Activated T-helper 17 cell treated with anti-CD3 and anti-CD28 coated beads, Interleukin-2, amount 50 U/mL, for 72 hours (primary cell): ENCODE measurements at places on chromosomes 4 and X.
A peak's percentile ranks its signal among the peaks of the same experiment; 100 is the strongest.

DNA sequence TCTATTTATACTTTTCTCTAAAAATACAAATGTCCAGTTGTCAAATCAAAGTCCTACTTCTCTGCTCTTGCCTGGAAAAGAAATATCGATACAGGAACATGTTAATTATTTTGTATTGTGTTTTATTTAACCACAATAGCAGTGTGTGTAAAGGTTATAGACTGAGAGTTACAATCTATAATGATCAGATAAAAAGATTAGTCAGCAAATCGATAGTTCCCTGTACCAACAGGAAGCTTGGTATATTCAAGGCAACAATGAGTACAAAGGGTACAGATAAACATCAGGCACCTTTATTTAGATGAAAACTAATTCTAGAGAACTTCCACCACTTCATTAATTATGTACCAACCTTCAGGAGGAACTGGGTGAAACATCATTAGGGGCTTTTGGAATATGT, 469.5 kb downstream of the GBA3 start:
- no peak for ATAC-seq
- no peaks in the 10 kb centered on the region for H3K36me3 ChIP-seq
- no peaks in the 10 kb centered on the region for H3K27me3 ChIP-seq
- no peak overlapping the region for H3K4me3 ChIP-seq
- no peaks in the 10 kb centered on the region for H3K4me1 ChIP-seq

GRCh38 chrX:155259752-155260151, 4.5 kb downstream of the RAB39B start:
- no peak for ATAC-seq
- no peaks in the 10 kb centered on the region for H3K27me3 ChIP-seq
- H3K4me1 ChIP-seq, result peaks cover 5% of the 10 kb centered on the region
- H3K27ac ChIP-seq, result no peak overlapping the region
- H3K36me3 ChIP-seq, result peaks cover 38% of the 10 kb centered on the region

DNA sequence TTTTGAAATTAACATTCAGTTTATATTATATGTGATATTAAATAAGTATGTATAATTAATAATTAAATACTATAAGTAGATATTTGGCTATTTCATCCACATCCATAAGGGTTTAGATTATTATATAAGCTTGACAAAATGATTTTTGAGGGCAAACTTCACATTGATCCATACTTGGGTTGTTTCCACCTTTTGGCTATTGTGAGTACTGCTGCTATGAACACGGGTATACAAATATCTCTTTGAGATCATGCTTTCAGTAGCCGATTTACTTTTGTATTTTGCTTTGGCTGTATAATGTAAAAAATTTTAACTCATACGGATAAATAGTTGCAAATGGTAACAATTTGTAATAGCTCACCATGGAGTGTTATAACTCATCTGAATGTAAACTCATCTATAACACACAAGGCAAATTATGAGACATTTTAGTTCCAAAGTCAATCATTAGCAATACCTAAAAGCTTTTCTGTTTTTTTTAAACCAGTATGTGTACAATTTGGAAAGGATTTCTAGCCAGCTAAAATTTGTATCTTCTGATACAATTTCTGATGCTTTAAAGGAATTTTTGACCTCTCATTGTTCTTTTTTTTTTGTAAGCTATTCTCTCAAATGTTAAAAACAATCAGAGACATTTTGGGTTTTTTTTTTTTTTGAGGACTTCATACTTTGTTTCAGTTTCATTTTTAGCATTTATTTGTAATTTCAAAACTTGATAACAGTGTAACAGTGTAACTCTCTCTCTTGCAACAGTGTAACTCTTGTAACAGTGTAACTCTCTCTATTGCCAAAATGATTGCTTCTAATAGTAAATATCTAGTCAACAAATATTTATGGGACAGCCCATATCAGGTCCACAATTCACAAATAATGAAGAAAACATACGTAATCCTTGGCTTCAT, 51.8 kb upstream of the ARX start:
- peak overlapping the region; percentile 49 for H3K4me3 ChIP-seq
- peak overlapping the region; percentile 66 for H3K27ac ChIP-seq
- no peaks in the 10 kb centered on the region for H3K36me3 ChIP-seq
- H3K4me1 ChIP-seq, result no peaks in the 10 kb centered on the region
- no peaks in the 10 kb centered on the region for H3K27me3 ChIP-seq

GRCh38 chr4:150769845-150770244, 187.9 kb downstream of the MAB21L2 start:
- peak overlapping the region; percentile 9 for H3K4me3 ChIP-seq
- ATAC-seq, result peak; percentile 63
- H3K36me3 ChIP-seq, result peaks cover 28% of the 10 kb centered on the region
- H3K27me3 ChIP-seq, result no peaks in the 10 kb centered on the region
- H3K27ac ChIP-seq, result peak overlapping the region; percentile 81

DNA sequence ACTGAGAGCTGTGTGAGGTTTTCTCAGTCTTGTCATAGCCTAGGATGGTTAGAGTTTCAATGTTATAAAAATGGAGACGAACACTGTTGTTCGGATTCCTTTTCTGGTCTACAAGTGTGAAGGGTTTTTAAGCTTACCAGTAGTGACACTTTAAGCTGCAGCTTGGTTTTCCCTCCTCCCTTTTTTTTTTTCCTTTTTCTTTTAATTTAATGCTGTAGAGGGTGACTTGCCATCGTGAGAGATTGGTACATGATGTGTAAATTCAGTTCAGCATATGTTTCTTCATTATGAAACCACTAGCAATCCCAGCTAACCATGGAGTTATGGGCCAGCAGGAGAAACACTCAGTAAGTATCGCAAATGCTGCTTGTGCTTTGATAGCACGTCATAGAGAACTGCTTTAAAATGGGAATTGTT, 165.0 kb downstream of the RAPGEF2 start:
- no peak for ATAC-seq
- H3K27ac ChIP-seq, result no peak overlapping the region
- no peaks in the 10 kb centered on the region for H3K27me3 ChIP-seq
- no peak overlapping the region for H3K4me3 ChIP-seq
- no peaks in the 10 kb centered on the region for H3K36me3 ChIP-seq

- H3K4me3 ChIP-seq, result no peak overlapping the region
- no peaks in the 10 kb centered on the region for H3K4me1 ChIP-seq
- H3K36me3 ChIP-seq, result no peaks in the 10 kb centered on the region
- no peak overlapping the region for H3K27ac ChIP-seq
- H3K27me3 ChIP-seq, result no peaks in the 10 kb centered on the region
- ATAC-seq, result no peak
These were observed 25.7 kb downstream of the GUCY1A1 start for GRCh38 chr4:155692361-155692760.

DNA sequence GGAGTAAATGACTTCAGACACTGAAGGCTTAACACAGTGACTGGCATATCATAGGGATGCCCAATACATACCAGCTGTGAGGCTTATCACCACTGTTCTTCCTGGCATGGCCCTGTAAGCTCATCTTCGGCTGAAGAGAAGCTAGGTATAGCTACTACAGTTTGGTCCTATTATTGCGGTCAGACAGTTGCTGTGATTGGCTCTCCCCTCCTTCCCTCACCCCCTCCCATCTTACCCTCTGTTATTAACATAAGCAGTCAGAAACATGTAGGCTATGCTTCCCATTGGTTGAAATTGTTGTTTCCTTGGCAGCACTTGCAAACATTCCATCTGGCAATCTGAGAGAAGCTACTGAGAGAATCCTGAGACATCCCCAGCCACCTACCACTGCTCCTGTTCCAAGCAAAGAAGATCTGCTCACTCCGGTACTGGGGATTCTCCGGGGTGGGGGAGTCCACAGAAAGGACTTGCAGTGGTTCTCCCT, at the start of gene AKAP14:
Gene AKAP14, plus strand, starts transcription at position 51 of the 484 bp plus-strand sequence. CDS start 7,331 bp downstream, outside the sequence.
- H3K4me3 ChIP-seq, result no peak within 1 kb of the TSS
- peaks cover 3% of the 10 kb centered on the region for H3K4me1 ChIP-seq
- H3K36me3 ChIP-seq, result no peaks in the 10 kb centered on the region
- no peaks in the 10 kb centered on the region for H3K27me3 ChIP-seq
- no peak within 1 kb of the TSS for H3K27ac ChIP-seq

GRCh38 chr4:25367004-25367621, 9.9 kb upstream of the ANAPC4 start:
- no peak overlapping the region for H3K4me3 ChIP-seq
- no peak for ATAC-seq
- no peaks in the 10 kb centered on the region for H3K27me3 ChIP-seq
- H3K4me1 ChIP-seq, result no peaks in the 10 kb centered on the region
- peaks cover 43% of the 10 kb centered on the region for H3K36me3 ChIP-seq
- H3K27ac ChIP-seq, result no peak overlapping the region

DNA sequence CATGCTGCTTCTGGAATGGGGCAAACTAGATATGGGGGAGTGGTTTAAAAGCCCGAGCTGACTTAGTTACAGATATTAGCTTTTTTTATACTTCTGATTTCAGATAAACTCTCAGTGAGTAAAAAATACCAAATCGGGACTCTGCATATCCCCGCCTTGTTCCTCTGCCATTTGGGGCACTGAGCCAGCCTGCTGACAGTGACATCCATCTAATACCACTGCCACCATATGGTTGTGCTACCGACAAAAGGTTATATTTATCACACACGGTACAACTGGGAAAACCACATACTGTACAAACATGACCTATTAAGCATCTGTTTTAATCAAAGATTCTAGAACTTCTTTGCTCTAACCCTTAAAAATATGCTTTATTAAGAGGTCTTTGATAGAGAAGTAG, 78.7 kb downstream of the GALNT7 start:
- H3K4me1 ChIP-seq, result peaks cover 12% of the 10 kb centered on the region
- ATAC-seq, result no peak
- no peak overlapping the region for H3K4me3 ChIP-seq
- H3K36me3 ChIP-seq, result peaks cover 5% of the 10 kb centered on the region
- no peaks in the 10 kb centered on the region for H3K27me3 ChIP-seq

DNA sequence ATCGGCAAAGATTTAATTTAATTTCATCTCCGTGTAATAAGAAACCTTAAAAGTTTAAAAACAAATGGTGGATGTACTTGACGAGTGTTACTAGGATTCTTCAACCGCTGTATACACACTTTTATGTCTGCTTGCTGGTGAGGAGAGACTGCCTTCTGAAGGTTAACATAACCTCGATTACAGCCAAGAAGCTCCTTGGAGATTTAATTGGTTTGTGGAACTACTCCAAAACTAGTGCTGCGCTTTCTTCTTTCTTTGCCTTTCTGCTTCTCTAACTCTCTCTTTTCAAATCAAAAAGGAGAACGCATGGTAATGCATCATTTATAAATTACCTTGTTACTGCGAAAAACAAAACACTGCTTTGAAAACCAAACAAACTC, 109.0 kb downstream of the ANTXR2 start:
- H3K27me3 ChIP-seq, result no peaks in the 10 kb centered on the region
- H3K4me3 ChIP-seq, result no peak overlapping the region
- no peak overlapping the region for H3K27ac ChIP-seq
- H3K4me1 ChIP-seq, result no peaks in the 10 kb centered on the region
- H3K36me3 ChIP-seq, result peaks cover 37% of the 10 kb centered on the region

DNA sequence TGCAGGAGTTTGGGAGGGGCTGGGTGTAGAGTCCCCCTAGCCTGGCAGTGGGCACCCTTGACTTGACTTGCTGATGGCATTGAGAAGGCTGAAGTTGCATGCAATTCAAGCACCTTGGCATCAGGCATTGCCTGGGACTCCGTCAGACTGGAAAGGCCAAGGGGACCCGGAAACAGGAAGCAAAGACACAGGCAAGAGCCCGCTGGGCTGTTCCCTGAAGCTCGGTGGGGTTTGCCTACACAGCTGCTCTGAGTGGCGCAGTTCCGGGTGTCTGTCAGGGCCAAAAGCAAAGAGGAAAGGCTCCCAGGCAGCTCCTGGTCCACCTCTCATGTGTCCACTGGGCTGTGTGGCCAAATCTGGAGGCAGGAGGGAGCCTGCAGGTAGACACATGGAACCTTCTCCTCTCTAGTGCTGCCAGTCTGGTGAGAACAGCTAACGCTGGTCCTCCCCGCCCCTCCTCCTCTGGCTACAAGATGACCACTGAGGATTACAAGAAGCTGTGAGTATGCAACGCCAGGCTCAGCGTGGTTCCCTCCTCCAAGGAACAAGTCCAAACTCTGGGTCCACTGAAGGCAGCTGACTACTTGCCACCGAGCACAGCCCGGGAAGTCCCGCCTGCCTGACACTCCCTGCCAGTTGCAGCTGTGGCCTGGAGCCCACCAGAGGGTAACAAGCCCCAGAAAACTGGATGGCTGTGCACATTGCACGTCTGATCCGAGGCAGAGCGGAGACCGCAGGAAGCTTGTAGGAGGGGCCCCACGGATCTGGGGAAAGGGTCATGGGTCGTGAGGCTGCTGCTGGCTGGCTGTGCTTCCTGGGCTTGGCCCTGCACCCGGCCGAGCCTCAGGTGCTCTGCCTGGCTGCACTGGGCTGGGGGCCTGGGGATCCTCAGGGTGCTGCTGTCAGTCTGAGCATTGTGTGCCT, 20.1 kb downstream of the ZNF185 start:
- no peaks in the 10 kb centered on the region for H3K36me3 ChIP-seq
- H3K27ac ChIP-seq, result no peak overlapping the region
- ATAC-seq, result no peak
- no peaks in the 10 kb centered on the region for H3K4me1 ChIP-seq
- H3K4me3 ChIP-seq, result no peak overlapping the region

GRCh38 chr4:8402640-8403039, 37.9 kb downstream of the ACOX3 start:
- no peak for ATAC-seq
- no peaks in the 10 kb centered on the region for H3K27me3 ChIP-seq
- H3K4me1 ChIP-seq, result no peaks in the 10 kb centered on the region
- peaks cover 83% of the 10 kb centered on the region for H3K36me3 ChIP-seq
- H3K27ac ChIP-seq, result no peak overlapping the region
- H3K4me3 ChIP-seq, result no peak overlapping the region

- no peak for ATAC-seq
- no peaks in the 10 kb centered on the region for H3K27me3 ChIP-seq
- peaks cover 98% of the 10 kb centered on the region for H3K36me3 ChIP-seq
- peak overlapping the region; percentile 96 for H3K27ac ChIP-seq
- H3K4me1 ChIP-seq, result peaks cover 46% of the 10 kb centered on the region
These were observed 17.7 kb downstream of the OTUD5 start for GRCh38 chrX:48939524-48940228.

DNA sequence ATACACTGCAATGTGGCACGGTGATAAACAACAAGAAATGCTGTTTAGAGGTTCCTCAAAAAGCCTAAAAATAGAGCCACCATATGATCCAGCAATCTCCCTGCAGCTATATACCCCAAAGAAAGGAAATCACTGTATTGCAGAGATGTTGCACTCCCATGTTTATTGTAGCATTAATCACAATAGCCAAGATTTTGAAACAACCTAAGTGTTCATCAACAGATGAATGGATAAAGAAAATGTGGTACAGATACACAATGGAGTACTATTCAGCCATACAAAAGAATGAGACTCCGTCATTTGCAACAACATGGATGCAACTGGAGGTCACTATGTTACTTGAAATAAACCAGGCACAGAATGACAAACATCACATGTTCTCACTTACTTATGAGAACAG, 365.8 kb upstream of the DIPK2B start:
- H3K27me3 ChIP-seq, result no peaks in the 10 kb centered on the region
- no peaks in the 10 kb centered on the region for H3K36me3 ChIP-seq
- no peak for ATAC-seq
- H3K27ac ChIP-seq, result no peak overlapping the region
